Cortex of kidney (tissue), 1 donor: ENCODE measurements at places on chromosomes 1 and 21.

DNA sequence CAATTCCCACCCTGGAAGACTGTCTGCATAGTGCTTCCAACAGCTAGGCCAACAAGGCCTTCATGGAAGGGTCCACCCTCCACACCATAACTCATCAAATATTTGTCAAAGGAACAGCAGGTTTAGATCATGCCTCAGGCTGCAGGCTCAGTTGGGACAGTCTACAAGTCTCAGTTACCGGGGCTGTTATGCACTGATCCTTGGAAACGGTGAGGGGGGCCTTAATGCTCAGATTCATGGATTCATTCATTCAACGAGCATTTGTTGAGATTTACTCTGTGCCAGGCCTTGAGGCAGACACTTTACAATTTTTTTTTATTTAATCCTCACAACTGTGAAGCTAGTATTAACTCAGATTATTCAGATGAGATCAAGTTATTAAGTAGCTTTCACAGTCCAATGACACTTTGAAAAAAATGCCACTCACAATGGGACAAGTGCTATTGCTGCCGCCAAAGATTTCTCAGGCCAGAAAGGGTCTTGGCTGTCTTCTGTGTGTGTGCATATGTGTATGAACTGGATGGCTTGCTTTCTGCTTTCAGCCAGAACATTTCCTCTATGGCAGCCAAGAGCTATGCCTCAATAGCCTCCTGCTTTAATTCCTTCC lies 8.9 kb upstream of the C1orf216 start:
- DNase-seq: no peak

DNA sequence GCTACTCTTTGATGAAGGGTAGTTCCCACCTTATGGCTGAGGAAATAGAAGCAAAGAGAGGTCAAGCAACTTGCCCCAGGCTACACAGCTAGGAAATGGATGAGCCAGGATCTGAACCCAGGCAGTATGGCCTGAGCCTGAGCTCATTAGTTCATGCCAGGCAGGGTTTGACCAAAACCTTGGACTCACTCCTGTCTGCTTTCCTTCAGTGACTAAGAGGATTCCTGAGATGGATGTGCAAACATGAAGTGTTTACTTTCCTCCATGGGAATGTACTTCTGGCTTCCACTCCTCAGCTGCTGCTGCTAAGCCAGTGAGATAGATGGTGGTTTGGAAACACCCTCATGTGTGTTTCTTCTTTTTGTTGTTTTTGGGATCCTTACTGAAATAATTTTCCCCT lies 35.1 kb upstream of the ERRFI1 start:
- no peak for DNase-seq

- no peak for DNase-seq
Measured at GRCh38 chr1:242212401-242212800, 213.5 kb upstream of the MAP1LC3C start.

- no peak for DNase-seq
Measured at GRCh38 chr1:153888533-153888932, 34.2 kb downstream of the GATAD2B start.

GRCh38 chr1:175206687-175207086 lies 14.1 kb upstream of the KIAA0040 start:
- DNase-seq: no peak

DNA sequence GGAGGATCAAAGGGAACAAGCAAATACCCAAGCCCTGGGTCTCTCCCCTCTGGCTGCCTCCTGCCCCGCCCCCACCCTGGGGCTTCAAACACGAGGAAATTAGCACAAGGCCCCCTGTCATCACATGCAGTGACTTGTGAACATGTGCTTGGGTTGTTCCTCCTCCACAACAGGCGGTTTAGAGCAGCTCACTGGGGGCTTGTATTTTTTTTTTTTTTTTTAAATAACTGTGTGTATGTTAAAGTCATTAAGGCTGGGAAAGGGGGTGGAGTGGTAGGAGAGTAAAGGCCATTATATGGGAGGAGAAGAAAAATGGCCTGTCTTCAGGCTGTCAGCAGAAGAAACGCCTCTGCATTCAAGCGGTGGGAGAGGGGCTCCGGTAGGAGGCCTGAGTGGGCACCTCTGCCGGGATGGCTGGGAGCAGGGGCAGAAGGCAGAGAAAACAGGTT lies 64.2 kb downstream of the PLXNA2 start:
- no peak for DNase-seq

- DNase-seq: no peak
Measured at GRCh38 chr1:11514366-11514765, 35.4 kb downstream of the DISP3 start.

DNA sequence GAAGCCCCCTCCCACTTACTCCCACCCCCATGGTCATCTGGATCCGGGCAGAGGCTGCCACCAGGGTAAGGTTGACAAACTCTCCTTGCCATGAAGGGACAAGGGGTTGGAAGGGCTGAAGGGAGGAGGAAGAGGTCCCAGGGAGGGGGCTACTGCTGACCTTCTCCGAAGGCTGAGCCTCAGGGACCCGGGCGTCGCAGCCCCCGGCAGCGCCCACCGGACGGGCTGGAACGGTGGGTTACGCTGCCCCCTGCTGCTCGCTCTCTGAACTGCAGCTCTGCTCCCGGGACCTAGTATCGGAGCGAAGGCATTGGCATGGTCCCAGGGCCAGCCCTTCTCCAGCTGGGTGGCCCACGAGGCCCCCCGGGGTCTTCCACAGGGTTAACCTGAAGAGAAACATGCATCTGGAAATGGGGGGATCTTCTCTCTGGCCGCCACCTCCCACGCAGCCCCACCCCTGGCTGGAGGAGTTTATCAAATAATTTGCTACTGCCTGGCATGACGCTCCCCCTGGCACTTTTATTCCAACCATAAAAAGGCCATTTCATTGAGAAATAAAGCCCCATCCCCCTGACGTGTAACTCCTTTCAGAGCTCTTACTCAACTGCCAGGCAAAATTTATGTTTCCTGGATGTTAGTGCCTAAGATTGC lies 70.4 kb upstream of the TARDBP start:
- no peak for DNase-seq

- DNase-seq: no peak
Measured at GRCh38 chr1:31072304-31072746, 6.8 kb upstream of the PUM1 start.

DNA sequence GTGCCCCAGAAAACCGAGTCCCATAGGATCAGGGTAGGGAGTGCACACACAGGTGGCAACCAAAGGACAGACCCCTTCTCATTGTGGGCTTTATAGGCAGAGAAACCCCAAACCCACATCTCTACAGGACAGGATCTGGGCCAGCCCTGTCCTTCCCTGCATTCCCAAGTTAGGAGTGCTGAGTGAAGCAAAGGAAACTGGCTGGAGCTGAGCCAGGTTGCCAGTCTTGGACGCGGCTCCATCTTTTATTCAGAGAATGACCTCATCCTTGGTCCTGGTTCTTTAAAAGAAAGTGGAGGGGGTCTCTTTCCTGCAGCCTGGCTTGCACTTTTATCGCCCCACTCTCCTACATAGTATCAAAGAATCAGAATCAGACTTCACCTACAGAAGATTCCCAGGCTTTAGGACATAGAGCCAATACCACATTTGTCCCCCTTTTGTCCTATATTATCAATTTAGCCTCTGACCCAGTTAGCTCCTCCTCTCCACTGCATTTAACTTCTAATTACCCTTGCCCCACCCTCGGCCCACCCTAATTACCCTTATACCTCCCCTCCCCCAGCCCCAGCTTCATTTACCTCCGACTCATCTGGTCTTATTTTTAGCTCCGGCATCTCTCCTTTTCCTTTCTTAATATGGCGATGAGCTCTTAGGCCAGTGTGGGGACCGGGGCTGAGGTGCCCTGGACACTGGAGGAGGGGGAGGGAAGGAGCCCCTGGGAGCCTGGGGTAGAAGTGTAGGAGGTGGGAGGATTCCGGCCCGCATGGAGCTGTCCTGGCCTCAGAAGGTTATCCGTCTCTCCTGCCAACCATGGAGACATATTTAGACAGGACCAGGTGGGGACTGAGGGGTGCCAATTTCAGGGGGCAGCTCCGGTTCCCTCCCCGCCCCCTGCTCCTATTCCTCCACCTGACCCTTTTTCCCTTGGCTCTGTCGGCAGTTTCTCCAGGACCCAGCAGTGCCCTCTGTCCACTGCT lies at the start of gene CASQ1:
CASQ1 (plus strand) TSS at position 927 of the 977 bp plus-strand sequence. CDS start 177 bp downstream, outside the sequence.
- DNase-seq: no peak
